ENCODE measurements at places on chromosomes 12 and 14.

DNA sequence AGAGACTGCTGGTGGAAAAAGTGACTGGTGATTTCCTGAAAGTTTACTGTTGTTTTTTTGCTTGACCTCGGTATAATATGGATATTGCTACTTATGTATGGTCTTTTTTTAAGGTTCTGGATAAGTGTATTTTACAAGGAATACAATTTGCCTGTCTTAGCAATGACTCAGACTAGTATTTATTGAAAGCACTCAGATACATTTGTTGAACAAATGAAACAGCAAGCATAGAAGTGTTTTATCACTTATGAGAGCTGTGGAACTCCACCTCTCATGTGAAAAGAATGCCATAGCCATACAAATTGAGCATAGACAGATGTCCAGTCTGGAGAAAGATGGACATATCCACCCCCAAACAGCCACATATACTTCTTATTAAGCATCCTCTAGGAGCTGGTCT lies 340.4 kb upstream of the FBXO33 start:
- DNase-seq, result no peak

GRCh38 chr12:111429828-111430432 lies 24.2 kb downstream of the SH2B3 start:
- no peak for DNase-seq

- DNase-seq, result no peak
Observed at GRCh38 chr14:27863166-27863565, 903.4 kb upstream of the FOXG1 start.

- no peak for DNase-seq
Observed at GRCh38 chr14:85644211-85644610, 114.3 kb downstream of the FLRT2 start.

DNA sequence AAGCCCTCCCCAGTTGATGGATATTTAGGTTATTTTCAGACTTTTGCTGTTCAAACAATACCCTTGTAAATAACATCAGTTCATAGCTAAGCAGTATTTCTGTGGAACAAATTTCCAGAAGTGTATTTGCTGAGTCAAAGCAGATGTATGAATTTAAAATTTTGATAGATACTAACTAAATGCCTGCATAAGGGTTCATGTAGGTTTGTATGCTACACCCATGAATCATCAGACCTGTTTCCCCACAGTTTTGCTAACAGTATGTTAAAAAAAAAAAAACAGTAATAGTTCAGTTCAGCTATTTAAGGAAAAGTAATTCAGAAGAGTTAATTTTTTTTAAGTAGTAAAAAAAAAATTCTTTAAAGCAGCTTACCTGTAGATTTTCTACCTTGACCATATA lies 236.1 kb upstream of the DIO2 start:
- no peak for DNase-seq

- DNase-seq, result no peak
Observed at GRCh38 chr12:104297477-104298113, 5.9 kb upstream of the EID3 start.

GRCh38 chr14:97457575-97458085 lies 660.4 kb downstream of the VRK1 start:
- DNase-seq, result no peak

DNA sequence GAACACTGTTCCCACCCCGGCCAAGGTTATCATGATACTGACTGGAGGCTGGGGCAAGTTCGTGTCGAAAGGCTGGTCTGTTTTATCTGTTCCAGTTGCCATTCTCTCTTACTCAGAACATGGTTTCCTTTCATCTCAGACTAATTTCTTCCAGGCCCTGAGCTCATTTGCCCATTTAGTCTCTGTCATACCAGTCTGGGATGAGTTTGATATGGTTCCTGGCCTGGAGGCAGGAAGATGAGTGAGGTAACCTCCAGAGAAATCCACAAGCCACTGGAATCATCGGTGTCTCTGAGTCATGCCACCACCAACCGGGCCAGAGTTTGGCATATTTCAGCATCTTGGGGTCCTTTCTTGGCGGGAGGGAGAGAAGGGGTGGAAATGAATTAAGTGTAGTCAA lies 114.7 kb downstream of the NTF3 start:
- DNase-seq, result no peak

- no peak for DNase-seq
Observed at GRCh38 chr12:53233671-53234121, 1.7 kb upstream of the RARG start.

- DNase-seq, result peak; percentile 54
Observed at GRCh38 chr12:113899561-113900471, 66.3 kb downstream of the RBM19 start.

GRCh38 chr12:23662966-23663365 lies 286.5 kb downstream of the SOX5 start:
- DNase-seq, result no peak

DNA sequence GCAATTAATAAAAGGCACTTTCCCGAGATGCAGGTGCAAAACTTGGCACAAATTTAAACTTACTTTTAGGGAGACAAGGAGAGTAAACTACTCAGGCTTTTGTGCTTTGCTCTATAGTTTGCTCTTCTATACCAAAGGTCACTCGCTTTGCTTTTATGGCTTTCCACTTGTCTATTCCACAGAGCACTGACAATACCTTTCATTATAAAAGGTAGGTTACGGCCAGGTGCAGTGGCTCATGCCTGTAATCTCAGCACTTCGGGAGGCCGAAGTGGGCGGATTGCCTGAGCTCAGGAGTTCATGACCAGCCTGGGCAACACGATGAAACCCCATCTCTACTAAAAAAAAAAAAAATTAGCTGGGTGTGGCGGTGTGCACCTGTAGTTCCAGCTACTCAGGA lies 32.9 kb downstream of the ALKBH1 start:
- DNase-seq, result no peak

DNA sequence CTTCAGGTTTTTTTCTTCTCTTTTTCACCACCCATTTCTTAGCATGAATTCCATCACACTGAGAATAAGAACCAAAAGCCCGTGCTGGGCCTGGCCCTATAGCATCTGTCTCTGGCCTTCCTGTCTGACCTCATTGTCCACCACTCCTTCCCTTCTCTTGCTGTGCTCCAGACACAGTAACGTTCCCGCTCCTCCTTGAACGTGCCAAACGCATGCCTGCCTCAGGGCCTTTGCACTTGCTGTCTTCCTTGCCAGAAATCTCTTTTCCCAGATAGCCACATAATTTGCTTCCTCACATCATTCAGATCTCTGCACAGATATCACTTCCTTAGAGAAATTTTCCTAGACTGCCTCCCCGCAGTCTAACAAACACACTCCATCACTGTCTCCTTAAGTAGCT lies 119.6 kb upstream of the CPSF6 start:
- DNase-seq, result no peak

DNA sequence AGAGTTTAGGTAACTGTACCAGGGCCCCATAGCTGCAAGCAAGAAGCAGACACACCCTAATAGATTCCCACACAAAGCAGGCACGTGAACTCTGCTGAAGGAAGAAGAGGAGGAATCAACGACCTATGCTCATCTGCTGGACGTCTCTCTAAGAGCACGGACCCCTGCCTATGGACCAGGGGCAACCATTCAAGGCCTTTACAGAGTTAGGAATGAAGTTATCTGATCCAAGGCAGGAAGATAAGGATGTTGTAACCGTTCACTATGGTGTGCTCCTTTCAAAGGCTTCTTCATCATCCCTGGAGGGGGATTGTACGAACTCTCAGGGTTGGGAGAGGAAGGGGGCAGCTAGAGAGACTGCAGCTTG lies 141.6 kb upstream of the PARP11 start:
- DNase-seq, result no peak

- DNase-seq, result no peak
Observed at GRCh38 chr14:20782280-20782890, 1.3 kb downstream of the RNASE6 start.

DNA sequence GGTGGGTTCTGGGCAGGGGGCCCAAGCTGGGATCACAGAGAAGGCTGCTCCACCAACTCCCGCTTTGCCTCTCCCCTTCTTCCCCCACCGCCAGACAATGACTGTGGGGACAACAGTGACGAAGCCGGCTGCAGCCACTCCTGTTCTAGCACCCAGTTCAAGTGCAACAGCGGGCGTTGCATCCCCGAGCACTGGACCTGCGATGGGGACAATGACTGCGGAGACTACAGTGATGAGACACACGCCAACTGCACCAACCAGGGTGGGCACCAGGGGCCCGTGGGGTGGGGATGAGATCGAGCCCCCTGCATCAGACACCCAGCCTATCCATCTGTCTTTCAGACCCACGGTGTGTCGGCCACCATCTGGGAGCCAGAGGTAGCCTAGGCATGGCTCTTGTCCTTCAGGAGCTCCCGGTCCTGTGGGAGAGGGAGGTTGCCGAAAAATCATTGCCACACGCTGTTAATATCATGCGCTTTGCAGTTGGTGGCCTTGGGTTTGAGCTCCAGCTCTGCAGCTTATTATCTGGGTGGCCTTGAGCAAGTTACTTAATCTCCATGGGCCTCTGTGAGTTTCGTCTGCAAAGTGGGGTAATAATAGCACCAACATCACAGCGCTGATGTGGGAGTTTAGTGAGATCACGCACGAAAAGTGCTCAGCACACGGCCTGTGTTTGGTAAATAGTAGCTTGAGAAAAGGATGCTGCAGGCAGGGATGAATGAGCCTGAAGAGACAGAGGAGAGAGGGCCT lies 21.8 kb upstream of the LRP1-AS start:
- DNase-seq, result no peak

DNA sequence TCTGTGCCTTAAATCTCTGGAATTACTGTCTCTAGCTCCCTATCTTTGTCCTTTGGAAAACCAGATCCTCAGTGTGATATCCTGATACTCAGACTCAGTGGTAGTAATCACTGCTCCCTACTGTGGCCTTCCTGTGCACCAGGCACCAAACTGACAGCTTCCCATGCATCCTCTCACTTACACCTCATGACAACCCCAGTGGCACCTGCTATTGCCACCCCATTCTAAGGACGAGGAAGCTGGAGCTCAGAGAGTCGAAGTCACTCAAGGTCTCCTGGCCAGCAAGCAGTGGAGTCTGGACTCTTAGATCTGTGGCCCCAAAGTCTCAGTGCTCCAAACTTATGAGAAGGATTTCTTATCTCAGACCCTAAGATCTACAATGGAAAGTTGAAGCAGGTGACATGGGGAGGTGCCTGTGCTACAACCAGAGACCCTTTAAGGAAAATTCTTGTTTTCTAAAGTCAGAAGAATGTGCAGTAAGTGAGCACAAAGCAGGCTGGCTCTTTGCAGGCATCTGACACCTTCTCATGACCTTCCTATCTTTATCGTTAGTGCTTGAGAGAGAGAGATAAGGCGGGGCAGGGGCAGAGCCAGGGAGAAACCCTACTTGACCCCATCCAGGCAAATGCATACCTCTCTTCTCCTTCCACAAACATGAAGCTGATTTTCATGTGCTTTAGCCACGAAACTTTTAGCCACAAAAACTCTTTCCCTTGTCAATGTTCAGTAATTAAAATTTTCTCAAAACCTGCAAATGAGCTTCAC lies 47.1 kb downstream of the CCDC60 start:
- DNase-seq, result no peak

- DNase-seq, result no peak
Observed at GRCh38 chr12:122876731-122877130, 19.2 kb downstream of the VPS37B start.

- DNase-seq, result no peak
Observed at GRCh38 chr12:127363392-127363791, 903.6 kb upstream of the TMEM132C start.

- no peak for DNase-seq
Observed at GRCh38 chr12:102955926-102956737, 1.3 kb upstream of the ASCL1 start.

DNA sequence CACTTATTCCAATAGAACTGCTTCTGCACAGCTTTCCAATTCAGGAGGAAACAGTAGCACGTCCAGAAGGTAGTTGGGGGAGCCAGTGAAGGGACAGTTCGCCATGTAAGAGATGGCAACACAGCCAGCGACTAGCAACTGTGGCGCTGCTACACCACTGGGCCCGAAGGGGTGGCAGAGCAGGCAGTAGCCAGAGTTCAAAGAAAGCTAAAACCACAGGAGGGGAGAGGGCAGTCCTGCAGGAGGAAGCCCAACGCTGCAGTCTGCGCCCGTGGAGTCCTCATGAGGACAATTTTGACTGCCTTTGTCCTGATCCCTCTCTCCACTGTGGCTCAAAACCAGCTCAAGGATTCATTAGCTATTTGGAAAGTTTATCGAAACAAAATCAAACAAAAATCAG lies 591.2 kb downstream of the VRK1 start:
- no peak for DNase-seq

DNA sequence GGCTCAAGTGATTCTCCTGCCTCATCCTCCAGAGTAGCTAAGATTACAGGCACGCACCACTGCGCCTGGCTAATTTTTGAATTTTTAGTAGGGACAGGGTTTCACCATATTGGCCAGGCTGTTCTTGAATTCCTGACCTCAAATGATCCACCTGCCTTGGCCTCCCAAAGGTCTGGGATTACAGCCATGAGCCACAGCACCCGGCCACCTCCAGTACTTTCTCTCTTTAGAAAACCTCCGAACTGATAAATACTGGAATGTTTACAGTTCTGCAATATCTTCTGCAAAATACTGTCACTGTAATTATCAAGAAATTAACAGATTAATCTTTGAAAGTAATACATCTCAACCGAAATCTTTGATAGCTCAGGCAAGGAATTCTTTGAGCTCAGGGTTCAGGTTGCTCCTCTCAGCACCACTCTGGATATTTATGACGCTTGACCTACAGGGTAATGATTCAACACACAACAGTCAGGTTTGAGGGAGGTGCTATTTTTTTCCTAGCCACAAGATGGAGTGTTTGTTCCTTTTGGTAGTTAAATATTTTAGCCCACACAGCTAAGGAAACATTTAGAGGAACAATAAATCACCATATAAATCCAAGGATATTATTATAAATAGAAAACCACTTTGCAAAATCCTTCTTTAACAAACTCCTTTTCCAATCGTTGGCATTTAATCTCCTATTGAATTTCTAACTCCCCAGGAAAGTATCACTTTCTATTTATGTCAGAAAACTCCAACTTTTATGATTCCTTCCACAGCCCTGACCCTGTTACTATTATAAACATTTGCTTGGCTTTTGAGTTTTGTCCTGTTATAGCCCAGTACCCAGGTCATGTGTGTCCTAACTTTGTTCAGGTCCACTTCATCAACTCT lies 48.6 kb upstream of the GTF2A1 start:
- DNase-seq, result no peak

- no peak for DNase-seq
Observed at GRCh38 chr12:51361161-51362016, 14.9 kb upstream of the CELA1 start.

- no peak for DNase-seq
Observed at GRCh38 chr12:25552681-25553080, 402 bp downstream of the LMNTD1 start.

Data from NCI-H1436 treated with DMSO at 0.1 percent for 48 hours (cell line).